ENCODE measurements at places on chromosomes 2 and 18.

DNA sequence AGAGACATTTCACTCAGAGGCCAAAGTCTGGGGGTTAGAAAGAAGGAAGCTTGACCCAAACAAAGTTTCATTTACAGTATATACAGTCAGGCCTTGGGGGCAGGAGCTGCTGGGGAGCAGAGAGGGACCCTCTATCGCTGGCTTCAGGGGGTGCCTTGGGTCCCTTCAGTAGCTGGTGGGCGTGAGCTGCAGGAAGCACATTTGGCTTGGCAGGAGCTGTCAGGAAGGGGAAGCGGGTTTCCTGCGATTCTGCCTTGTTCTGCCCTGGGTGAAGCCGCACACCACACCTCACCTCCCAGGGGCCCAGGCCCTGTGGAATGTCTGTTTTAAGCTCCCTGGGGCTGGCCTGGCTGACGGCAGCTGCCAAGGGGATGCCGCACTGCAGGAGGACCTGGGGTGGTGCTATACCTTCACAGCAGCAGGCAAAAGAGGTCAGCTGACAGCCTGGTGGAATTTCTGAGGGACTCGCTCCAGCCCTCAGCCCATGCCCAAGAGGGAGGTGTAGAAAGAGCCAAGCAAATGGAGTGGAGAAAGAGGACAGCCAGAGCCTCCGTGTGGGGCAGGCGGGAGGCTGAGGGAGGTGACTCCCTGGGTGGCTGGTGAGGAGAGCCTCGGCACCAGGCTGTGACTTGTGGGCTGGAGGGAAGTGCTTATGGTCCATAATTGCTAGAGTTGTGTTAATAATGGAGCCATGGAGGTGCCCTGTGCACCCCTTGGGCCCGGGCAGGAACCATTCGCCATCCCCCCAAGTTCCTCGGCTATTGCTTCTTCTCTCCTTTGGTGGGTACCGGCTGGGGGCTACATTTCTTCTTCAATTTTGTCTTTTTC lies 43.9 kb downstream of the PSD4 start:
- DNase-seq: no peak

DNA sequence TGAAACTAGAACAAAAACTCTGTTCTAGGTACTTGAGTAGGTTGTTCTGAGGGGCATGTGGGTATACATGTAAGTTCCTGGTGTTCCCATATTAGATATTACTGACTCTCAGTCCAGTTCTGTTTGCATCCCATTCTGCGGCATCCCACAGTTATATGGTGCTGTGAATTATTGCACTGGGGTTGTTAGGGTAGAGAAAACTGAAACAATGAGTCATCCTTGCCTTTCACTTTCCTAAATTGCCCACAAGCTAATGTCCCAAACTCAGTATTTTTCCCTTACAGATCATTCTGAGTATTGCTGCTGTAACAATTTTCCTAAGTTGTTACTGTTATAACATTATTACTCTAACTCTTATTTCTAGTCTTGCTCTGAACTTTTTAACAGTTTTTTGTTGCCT lies 3.0 kb downstream of the WDR75 start:
- DNase-seq: peak; percentile 25

DNA sequence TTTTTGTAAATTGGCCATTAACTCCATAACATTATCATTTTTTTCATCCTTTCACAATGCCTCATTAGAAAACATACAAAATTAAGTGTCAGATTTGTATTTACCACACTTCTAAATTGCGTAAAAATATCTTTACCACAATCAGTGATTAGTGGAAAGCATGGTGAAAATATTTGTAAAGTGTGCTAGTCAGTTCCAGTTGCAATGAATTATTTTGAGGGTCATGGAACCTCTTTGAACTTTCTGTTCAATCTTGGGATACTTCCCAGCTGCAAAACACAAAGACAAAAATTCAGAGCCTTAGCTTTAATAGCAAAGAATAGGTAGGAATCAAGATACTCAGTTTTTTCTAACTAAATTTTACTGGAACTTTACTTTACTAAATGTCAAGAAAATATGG lies 4.0 kb upstream of the COL3A1 start:
- DNase-seq: peak; percentile 25

DNA sequence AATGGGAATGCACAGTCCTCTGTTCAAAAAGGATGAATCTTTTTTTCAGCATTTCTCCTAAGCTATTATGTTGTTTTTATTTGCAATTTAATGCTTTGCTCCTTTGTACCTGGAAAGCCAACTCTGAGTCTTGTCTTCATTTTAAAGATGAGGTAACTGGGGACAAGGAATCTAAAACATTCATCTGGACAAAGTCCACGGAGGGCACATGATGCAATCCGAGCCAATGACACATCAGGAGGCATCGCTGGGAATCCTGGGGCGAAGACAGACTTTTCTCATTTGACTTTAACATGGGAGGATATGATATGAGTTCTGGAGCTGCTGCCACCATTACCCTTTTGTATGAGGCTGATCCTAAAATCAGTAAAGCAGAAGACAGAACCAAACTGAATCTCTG lies 116.5 kb upstream of the REG3G start:
- no peak for DNase-seq

- no peak for DNase-seq
Observed at GRCh38 chr2:200470230-200470629, 39.6 kb downstream of the KCTD18 start.

DNA sequence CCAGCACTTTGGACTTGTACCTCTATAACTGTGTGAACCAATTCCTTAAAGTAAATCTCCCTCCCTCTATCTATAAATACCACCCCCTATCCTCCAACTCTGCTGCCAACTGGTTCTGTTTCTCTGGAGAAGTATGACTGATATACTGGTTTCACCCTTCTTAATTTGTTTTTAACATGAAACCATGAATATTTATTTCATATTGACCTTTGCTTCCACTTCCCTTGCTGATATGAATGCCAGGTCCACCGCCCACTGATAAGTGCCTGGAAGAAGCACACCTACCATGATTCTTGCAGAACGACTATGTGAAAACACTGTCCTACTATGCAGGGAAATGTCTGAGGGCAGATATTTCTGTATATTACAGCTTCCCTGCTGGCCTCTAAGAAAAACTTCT lies 131.6 kb downstream of the GAREM1 start:
- DNase-seq: no peak

DNA sequence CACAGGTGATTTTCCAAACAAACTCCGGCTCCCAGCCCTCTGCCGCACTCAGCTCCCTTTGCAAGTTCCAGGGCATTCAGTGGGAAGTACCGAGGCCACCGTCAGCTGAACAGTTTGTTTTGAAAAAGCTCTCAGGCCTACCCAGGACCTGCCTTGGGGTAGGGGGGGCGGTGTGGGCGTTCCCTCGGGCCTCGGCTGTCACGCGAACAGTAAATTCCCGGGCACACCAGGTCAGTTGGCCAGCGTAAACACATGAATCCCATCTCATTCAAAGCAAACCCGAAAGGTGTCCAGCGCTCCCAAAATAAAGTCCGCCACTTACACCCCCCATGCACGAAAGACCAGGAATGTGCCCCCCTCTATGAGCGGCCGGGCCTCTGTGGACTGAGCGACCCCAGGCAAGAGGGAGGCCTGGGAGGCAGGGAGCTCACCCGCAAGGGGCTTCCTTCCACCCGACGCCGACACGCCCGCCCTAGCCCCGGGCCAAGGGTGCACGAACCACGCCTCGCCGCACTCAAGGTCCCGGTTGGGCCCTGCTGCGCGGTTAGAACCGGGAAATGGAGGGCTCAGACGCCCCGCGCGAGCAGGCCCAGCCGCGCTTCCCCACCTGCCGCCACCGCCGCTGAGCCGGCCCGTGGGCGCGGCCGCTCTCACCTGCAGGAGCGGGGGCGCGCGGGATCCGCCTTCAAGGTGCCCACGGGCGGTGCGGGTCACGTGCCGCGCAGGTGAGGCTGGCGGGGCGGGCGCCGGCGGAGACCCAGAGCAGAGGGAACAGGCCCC lies at the start of gene WDSUB1:
WDSUB1 (minus strand) TSS at position 775 of the 780 bp plus-strand sequence. CDS start 3,634 bp downstream, outside the sequence.
- peak; percentile 79 for DNase-seq

- peak; percentile 6 for DNase-seq
Observed at GRCh38 chr2:58594175-58594574, 353.1 kb upstream of the FANCL start.

GRCh38 chr2:63763391-63763941 lies 78.2 kb upstream of the UGP2 start:
- DNase-seq: peak; percentile 77

GRCh38 chr2:195543063-195543462 lies 114.0 kb upstream of the SLC39A10 start:
- DNase-seq: no peak

- DNase-seq: peak; percentile 46
Observed at GRCh38 chr2:152396051-152396511, 61.1 kb downstream of the FMNL2 start.

DNA sequence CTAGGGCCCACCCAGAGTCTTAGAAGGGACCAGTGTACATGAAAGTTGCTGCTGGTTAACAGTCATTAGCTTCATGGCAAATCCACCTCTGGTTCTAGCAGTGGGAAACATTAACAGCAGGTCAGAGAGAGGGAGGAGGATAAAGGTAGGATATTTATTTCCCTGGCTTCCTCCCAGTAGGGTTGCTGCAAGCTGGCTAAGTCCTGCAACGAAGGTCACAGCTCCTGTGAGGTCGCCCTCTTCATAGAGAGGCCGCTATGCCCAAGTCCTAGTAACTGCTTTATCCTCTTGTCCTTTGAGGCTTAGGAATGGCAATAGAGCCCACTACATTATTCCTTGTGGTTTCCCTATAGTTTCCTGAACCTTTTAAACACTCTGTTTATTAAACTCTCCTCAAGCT lies 84.0 kb upstream of the ACSL3 start:
- DNase-seq: no peak

GRCh38 chr2:230220347-230220969 lies 674 bp upstream of the SP110 start:
- no peak for DNase-seq

DNA sequence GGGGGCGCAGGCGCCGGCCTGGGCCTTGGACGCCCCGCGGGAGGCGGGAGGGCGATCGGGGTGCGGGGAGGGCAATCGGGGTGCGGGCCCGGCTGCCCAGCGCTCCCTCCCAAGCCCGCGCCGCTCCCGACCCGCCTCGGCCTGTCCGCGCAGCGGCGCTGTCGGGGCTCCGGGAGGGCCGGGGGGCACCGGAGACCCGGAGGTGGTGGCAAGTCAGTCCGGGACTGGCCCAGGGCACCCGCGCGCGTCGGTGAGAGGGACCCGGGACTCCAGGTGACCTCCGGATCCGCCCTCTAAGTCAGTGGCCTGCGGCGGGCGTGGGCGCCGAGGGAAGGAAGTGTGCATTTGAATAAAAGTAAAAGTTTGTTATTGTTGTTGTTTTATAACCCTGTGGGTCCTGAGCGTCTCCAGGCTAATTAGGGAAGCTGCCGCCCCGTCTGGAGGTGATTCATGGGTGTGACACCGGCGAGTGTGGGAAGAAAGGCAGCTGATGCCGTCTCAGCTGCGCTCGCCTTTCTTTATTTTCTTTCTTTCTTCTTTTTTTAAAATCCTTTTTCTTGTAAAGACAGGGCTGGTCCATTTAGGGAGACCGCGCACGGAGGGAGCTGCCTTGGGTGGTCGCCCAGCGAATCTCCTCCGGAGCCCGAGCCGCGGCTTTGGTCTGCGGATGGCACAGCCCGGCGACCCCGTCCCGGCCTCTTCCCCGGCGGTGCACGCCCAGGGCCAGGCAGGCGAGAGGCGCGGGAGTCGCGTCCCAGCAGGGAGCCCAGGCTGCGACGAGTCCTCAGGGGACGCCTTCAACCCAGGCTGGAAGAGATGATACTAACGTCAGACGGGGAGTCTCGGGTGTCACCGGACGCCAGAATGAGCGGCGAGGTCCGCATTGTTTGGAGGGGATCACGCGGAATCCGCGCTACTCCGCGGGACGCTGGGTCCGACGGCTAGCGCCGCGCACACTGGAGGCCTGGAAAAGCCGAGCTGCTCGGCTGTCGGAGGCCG lies 627 bp upstream of the CRACDL start:
- no peak for DNase-seq

GRCh38 chr2:152134488-152135280 lies 35.8 kb upstream of the CACNB4 start:
- peak; percentile 19 for DNase-seq

GRCh38 chr2:111168528-111169239 lies 48.0 kb downstream of the BCL2L11 start:
- DNase-seq: peak; percentile 84

GRCh38 chr2:233285921-233286320 lies 21.7 kb upstream of the SAG start:
- peak; percentile 22 for DNase-seq

GRCh38 chr18:5693699-5694294 lies 150.0 kb upstream of the EPB41L3 start:
- DNase-seq: no peak

DNA sequence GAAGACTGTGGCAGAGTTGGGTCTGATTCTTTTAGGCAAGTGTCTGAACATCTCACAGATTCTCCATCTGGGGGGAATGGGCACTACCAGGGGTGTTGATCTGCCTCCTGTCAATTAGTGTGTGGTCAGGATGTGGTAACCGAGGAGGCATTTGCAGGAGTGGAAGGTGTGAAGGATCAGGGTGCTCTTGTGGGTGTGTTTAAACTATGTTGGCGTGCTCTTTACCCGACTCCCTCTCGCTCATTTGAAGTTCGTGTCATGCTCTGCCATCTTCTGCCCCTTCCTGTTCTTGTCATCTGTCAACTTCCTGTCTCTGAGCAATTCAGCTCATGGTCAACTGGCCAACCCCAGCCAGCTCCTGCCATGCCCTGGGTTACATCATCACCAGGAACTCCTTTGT lies 107.9 kb downstream of the RTN4 start:
- no peak for DNase-seq

DNA sequence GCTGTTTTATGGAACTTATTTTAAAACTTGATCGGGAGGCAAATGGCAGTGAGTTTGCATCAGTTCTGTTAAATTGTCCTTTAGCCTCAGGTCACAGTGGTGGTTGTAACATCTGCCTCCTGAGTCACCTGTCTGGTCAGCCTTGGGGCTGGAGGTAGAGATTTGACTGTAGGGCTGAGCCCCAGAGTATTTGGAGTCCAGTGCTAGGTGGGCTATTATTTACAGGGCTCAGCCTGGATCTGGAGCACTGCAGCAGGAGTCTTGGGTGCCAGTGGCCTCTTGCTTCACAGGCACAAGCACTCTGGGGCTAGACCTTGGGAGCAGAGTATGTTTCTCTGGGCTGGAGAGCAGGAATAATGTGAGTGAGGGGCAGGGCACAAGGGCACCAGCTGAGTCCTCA lies 32.8 kb downstream of the TCF7L1 start:
- DNase-seq: no peak

DNA sequence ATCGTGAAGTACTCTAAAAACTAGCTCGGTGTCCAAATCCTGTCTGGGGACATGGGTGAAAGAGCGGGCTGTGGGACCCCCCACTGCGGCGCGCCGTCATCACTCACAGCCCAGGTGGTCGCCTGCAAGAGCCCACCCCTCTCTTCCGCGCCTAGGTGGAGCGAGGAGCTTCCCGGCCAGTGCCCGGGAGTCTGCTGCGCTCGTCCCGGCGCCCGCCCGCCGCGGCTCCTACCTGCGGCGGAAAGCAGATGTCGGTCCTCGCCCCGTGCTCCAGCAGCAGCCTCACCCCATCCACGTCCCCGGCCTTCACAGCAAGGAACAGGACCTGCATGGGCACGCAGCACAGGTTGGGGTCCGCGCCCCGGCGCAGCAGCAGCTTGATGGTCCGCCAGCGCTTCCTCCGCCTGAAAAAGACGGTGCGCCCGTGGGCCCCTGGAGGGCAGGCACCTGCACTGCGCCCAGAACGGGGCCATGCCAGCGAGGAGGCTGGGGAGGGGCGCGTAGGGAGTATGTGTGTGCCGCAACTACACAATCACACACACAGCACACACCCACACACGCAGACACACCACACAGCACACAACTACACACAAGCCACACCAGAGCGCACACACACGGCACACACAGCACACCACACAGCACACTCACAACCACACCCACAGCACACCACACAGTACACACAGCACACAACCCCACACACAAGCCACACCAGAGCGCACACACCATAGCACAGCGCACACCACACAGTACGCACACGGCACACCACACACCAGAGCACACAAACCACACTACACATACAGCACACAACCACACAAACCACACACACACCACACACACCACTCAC lies 37.4 kb downstream of the ANKMY1 start:
- no peak for DNase-seq
